ENCODE measurements at places on chromosomes 7 and 10.

GRCh38 chr10:8444630-8445029, 390.1 kb downstream of the GATA3 start:
- no peak for DNase-seq

DNA sequence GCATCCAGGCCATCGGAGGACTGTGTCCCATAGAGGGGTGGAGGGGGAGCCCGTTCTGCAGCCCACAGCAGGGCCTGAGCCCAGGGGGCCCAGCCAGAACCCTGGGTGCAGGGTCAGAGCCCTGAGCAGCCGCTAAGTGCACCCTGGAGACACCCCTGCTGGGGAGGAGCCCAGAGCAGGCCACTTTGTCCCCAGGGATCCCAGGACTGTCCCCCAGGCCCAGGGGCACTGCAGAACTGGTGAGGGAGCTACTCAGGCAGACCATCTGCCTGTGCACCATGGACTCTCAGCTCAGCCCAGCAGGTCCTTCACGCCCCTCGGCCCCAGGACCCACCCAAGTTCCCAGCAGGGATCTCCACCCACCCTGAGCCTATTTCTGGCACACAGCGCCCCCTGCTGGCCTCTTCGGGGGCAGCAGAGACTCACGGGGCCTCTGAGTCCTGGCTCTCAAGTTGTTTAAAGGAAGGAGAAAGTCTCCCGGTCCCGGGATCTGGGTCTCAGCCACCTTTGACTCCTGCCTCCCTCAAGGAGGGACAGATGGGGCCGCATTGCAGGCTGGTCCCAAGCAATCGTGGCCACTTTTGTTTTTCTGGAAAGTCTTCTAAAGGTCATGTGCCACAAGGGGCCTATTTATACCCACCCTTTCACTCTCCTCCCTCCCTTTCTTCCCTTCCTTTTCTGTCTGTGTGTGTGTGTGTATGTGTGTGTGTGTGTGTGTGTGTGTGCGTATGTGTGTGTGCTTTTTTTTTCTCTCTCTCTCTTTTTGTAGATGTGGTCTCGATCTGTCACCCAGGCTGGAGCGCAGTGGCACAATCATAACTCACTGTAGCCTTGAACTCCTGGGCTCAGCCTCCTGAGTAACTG, 90.3 kb downstream of the MYL10 start:
- peak; percentile 28 for DNase-seq

DNA sequence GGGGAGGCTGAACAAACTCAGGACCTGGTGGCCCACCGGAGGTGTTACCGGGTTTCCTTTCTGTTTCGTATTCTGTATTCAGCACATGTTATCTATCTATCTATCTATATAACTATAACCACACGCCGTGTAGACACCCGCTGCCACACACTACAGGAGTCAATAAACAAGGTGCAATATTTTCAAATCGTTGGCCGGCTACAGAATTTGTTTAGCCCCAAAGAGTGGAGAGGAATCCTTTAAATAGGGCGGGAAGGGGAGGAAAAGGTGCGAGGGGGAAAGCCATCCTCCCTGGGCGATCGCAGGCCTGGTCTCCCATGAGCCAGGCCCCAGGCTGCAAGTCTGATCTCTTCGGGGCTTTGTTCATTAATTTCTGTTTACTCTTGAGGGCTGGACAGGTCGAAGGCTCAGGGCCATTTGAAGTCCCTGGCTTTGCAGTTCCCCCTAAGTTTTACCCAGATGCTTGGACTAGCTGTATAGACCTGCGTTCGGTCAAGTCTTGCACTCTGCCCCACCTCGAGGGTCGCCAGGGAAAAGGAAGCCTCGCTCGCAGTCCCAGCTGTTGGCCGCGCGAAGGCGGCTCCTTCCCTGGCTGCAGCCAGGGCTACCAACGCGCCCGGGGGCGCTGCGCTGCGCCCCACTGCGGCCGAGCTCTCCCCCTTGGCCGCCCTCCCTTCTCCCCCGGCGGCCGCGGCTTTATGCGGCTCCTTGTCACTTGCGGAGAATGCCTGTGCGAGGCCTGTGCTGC, 3.8 kb downstream of the NKX2-3 start:
- DNase-seq = no peak

DNA sequence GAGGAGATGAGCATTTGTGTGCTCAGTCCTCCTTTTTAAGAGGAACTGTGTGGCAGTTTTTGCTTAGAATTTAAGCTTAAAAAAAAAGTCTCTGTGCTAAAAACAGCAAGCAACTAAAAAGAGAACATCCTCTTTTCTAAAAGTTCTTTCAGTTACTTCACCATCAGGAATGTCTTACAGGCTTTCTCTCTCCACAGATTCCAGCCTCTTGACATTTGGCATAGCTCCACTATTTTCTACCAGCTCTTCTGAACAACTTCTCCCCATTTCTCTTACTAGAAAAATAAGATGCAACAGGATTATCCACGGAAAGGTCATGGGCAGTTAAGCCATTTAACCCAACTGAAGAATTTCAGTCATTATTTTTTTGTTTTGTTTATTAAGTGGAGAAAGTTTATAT, 13.2 kb downstream of the PCLO start:
- DNase-seq = peak; percentile 29

DNA sequence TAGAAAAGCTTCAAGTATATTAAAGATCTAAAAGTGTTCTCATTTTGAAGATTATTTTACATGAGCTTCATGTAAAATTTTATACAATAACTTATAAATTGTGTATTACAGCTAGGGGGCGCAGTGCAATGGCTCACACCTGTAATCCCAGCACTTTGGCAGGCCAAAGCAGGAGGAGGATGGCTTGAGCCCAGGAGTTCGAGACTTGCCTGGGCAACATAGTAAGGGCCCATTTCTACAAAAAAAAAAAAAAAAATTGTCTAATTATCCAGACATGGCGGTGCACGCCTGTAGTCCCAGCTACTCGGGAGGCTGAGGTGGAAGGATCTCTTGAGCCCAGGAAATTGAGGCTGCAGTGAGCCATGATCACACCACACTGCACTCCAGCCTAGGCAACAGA, 16.6 kb downstream of the ACBD5 start:
- DNase-seq = peak; percentile 34

GRCh38 chr7:19470031-19470430, 238.8 kb downstream of the POLR1F start:
- peak; percentile 23 for DNase-seq

GRCh38 chr10:95392681-95393164, 101.9 kb upstream of the PDLIM1 start:
- DNase-seq = no peak

DNA sequence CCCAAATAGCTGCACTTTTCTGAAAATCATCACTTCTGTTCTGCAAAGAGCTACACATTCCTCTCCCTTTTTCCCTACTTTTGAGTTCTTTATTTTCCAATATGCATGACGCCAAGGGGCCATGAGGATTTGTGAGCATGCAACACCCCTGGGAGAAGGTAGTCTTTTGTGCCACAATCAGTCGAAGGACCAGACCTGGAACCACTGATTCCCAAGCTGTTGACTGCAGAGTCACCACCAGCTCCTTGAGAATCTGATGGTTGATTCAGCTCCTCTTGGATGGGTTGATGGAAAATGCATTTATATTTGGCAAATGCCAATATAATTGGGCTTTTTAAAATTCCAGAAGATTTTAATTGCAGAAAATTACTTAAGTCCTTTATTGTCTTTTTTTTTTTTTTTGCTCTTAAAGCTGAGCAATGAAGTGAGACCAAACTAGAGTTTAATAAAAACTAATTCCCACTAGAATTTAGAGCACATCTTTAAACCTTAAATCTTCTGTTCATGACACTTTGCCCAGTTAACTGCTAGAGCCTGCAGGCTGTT, 554.1 kb downstream of the TNS3 start:
- no peak for DNase-seq

GRCh38 chr10:118457824-118458428, 115.8 kb upstream of the FAM204A start:
- no peak for DNase-seq

DNA sequence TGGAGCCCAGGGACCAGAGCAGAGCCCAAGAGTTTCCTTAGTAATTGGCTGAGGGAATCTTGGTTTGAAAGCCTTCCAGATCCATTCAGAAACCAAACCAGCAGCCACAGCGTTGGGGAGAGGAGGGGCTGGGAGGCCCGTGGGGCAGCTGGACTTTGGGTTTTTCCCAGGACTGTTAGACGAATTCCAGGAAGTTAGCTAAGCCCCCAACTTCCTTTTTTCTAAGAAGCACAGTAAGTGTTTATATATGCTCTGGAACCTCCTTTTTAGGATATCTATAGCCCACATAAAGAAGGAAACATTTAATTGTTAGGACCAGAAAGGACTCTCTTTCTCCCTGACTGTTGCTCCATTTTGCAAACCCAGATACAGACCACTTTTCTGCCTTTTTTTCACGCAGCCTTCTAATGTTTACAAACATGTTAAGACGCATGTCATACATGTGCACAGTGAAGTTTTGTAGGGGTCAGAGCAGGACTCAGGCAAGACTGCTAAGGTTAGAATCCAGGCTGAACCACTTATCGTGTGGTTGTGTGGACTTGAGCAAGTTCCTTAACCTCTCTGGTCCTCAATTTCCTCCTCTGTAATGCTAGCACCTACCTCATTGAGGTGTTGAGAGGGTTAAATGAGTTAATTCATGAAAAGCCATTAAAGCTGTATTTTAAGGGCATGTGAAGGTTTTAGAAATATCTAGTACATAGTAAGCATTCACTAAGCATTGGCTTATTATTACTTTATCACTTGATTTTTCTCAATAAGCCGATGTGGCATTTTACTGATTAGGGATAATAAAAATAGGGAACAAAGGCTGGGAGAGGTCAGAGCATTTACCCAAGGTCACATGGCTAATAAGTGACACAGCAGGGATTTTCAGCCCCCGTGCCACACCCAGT, 42.4 kb downstream of the TBATA start:
- DNase-seq = peak; percentile 87

- peak; percentile 48 for DNase-seq
These were observed 51.4 kb upstream of the PFKFB3 start for GRCh38 chr10:6151087-6151977.

- peak; percentile 90 for DNase-seq
These were observed 103.9 kb downstream of the PPP1R9A start for GRCh38 chr7:95011146-95011928.

DNA sequence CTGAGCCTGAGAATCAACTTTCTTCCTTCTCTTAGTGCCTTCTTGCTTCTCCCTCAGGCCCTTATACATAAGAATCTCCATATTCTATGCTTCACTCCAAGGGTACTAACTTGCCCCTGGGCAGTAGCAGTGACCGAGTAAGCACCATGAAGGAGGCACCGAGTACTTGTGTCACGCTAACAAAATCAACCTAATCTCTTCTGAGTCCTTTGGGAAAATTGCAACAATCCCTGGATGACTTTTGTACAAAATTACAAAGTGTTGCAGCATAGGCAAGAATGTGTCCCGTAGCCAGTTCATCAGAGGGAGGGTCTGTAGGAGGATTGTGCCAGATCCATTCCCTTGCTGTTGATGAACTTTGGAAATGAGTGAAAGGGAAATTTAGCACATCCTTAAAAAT, 80.4 kb upstream of the EEPD1 start:
- no peak for DNase-seq

GRCh38 chr10:131547129-131547799, 235.7 kb upstream of the TCERG1L start:
- DNase-seq = no peak

DNA sequence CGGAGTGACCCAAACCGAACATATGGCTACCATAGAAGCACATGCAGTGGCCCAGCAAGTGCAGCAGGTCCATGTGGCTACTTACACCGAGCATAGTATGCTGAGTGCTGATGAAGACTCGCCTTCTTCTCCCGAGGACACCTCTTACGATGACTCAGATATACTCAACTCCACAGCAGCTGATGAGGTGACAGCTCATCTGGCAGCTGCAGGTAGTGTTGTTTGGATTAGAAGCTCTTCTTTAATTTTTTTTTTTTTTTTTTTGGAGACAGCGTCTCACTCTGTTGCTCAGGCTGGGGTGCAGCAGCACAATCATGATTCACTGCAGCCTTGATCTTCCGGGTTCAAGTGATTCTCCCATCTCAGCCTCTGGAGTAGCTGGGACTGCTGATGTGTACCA, 45.8 kb downstream of the NRF1 start:
- no peak for DNase-seq

Data from fibroblast of upper back skin (primary cell).